ENCODE measurements at places on chromosomes 1 and 21.

- peak; percentile 45 for DNase-seq
These were observed 3.5 kb upstream of the ACBD6 start for GRCh38 chr1:180505732-180506335.

- DNase-seq: no peak
These were observed 65.2 kb downstream of the PSMG1 start for GRCh38 chr21:39118061-39118460.

GRCh38 chr1:241081473-241081872, 275.5 kb downstream of the RGS7 start:
- peak; percentile 21 for DNase-seq

DNA sequence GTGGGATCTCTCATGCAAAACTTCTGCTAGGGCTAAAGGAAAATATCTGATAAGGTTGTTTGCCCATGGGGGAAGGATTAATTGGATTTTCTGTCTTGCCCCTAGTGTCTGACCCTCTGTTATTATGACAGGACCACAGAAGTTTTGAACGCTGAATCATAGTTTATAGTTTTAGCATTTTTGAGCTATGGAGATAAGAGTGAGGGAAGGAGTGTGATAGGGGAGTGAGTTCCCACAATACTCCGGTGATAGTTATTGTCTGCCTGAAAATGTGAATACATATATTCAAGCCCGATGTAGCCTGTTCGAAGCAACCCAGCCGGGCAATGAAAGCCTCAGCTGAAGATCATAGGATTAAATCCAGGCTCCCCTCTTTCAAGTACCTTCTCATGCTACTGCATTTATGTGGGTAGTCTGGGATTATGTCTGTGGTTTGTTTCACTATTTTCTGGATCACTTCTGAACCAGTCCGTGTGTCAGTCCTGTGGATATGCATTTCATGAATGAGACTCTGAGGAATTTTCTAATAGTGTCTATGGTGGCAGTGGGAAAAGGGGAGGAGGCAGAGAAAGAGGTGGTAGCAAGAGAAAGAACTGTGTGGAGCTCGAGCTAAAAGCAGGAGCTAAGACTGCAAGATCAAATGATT, 258.7 kb downstream of the DISC1 start:
- DNase-seq: peak; percentile 56

DNA sequence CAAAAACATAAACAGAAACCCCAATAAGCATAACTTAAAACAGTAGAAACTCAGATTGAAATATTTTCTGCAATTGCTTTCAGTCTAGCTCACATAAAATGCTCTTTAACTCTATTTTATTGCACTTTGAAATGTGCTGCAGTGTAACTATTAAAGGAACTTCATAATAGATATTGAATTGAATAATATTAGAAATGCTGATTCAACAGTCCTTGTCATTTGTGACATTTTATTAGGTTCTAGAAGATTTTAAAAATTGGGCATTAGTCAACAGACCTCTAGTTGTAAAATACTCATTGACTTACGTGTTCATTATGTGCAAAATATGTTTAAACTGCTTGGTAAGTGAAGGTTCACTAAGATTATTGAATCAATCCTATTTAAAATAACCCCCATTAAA, 1422.3 kb downstream of the PLA2G4A start:
- no peak for DNase-seq

DNA sequence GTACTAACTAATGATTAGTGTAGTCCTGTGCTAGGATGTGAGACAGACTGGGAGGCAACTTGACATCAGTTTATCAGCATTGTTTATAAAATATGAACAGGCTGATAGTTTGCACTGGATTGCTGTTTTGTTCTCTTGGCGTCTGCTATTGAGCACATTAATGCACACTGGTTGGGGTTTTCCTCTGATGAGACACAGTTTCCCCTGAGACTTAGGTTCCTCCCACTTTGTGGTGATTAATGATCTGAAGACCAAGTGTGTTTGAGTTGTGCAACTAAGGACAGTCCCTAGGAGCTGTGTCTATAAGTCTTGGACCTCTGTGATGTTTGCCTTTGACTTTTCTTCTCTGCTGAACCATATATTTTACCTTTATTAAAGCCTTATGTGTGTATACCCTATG, 1015.4 kb downstream of the AMY1C start:
- DNase-seq: no peak

GRCh38 chr1:110312188-110313121, 26.7 kb upstream of the RBM15 start:
- DNase-seq: peak; percentile 92

All from adipocyte (in vitro differentiated cells).